ENCODE measurements at places on chromosomes 4 and X.

DNA sequence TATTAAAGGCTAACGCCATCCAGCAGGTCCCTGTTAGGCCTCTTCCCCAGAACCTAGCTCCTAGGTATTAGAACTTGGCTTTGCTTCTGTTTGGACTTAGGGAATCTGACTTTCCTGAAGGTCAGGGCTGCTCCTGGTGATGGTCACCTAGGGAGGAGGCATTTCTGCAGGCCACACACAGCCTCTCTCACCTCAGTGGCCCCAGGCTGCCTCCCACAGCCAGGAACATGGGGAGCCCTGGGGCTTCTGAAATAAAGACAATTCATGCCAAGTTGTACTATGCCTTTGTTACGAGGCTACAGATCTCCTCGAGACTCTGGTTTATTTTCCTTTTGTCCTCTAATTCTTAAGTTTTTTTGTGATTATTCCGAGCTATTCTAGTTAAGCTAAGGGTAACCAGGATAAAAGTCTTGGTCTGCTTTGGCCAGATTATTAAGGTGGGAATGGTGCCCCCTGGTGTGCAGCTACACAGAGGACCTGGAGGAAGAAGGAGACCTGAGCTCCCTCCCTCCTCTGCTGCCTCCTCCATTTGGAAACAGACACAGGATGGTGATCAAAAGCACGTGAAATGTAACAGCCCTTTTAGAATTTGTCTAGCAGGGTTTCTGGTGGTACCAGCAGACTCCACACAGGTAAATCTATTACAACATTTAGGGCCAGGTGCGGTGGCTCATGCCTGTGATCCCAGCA is 131.0 kb downstream of the DCLK2 start:
- no peak for DNase-seq

DNA sequence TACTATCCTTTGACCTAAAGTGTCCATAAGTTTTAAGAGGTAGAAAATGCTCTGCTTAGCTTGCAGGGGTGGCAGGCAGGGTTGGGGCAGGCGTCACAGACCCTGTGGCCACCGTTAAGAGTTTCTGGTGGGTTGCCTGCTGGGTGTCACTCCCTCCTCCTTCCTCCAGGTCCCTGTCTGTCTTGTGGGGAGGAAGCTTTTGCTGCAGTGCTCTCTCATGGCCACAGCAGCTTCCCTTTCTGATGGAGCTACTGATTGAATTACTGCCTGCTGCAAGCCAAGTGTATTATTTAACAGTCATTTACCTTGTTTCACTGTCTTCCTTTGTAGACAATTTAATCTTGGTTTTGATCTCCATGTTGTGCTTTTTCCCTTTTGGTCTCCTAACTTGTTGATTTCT is 384.6 kb downstream of the IDS start:
- no peak for DNase-seq

GRCh38 chrX:69996113-69996468 is 53.6 kb downstream of the AWAT2 start:
- DNase-seq: no peak

DNA sequence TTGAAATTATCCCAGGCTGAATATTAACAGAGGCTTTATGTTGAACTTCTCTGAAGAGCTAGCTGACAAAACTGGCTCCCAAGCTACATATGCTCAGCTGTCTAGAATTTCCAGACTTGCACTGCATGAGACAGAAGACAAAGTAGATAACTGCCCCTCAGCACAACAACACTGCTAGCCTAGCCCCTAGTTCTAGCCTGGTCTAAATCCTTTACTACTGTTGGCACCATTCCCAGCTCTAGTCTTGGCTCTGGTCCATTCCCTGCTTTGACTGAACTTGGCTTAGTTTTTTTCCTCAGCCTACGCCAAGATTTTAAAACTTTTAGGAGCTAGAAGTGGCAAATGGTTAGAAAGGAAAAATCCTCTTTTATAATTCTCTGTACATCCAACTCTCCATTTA is 7.6 kb upstream of the OPHN1 start:
- no peak for DNase-seq

GRCh38 chr4:85210353-85210752 is 243.9 kb upstream of the WDFY3 start:
- no peak for DNase-seq

All from stimulated activated CD8-positive, alpha-beta memory T cell treated with anti-CD3 and anti-CD28 coated beads, Interleukin-7, amount 100 ng/mL, for 24 hours (primary cell).